ENCODE measurements at places on chromosomes 4 and X.
A peak's percentile ranks its signal among the peaks of the same experiment; 100 is the strongest.

DNA sequence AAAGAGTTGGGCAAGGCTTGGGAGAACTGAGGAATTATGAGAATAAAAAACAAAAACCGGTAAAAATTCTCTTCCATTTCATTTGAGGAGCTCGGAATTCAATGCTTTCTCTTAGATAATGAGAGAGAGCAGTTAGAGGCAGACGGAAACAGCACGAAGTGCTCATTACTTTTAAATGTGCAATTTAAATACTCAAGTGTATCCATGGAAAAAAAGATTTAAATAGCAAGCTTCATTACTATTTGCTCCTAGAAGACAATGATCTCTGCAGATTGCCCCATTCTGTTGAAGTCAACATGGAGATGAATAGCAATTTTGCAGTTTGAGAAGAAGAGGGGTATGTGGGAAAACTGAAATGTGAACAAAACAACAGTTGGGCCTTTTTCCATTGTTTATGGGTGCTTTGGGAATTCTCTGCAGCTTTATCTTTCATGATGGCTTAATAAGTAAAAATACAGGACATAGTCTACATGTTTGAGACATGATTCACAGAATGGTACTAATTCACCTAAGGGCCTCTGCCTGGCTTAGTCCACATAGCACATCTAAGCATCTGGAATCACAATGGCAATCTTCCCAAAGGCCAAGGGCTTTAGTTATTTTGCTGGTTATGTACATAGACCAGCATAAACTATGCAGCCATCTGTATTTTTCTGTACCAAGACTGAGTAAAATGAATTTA is 512.7 kb upstream of the FAT1 start:
- peak; percentile 83 for DNase-seq

DNA sequence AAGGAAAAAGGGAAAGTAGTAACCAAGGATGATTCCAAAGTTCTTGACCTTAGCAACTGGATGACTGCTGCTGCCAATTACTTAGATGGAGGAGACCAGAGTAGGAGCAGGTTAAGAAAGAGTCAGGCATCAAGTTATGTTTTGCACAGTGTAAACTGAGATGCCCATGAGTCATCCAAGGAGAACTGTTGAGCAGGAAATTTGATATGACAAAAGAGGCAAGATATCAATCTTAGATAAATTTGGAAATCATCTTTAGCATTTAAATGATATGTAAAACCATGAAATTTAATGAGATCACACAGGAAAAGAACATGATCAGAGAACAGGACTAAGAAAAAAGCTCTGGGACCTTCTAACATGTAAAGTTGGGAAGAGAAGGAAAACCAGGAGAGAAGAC is 361.3 kb downstream of the OPHN1 start:
- no peak for DNase-seq

GRCh38 chr4:139629436-139630125 is 36.0 kb upstream of the MGST2 start:
- DNase-seq = no peak

- DNase-seq = no peak
Observed at GRCh38 chr4:88008743-88009171, 1.3 kb downstream of the PKD2 start.

DNA sequence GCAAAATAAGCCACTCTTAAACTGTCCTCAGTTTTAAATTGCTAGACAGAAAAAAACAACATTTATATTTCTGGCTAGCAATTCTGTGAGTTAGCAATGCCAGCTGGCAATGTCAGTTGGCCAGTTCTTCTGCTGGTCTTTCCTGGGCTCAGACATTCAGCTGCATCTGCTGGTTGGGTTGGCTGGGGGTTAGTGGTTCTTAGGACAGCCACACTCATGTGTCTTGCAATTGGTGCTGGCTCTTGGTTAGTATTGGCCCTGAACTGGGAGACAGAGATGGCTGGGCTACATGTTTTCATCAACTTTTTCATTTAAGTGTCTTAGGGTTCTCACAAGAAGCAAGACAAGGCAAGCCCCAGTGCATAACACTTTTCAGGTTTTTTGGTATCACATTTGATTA is 48.0 kb upstream of the PDLIM5 start:
- DNase-seq = no peak

GRCh38 chrX:11531226-11531625 is 134.5 kb downstream of the ARHGAP6 start:
- no peak for DNase-seq

- DNase-seq = no peak
Observed at GRCh38 chrX:16124201-16124600, 836 bp downstream of the GRPR start.

DNA sequence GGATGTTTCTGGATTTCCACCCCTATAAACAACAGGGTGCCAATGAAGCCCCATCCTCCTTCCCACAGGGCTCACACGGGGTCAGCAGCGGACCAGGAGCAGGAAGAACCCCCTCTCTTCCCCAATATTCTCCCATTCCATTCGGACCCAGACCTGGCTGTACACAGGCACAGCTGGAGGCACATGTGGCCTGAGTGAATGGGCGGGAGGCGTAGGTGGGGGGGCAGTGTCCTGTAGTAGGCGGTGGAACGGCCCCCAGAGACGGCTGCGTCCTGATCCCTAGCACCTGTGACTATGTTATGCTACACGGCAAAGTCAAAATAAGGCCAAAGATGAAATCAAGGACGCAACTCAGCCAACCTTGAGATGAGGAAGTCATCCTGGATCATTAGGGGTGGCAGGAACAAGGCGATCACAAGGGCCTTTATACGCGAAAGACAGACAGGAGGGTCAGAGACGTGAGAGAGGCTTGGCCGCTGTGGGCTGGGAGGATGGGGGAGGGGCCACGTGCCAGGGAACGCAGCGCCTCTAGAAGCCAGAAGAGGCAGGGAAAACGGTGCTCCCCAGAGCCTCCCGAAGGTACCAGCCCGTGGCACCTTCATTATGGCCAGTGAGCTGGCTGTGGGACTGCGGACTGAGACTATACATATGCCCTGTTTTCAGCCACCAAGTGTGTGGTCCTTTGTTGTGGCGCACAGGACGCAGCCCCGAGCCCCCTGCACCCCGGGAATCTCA is 75.6 kb downstream of the WFS1 start:
- DNase-seq = no peak

GRCh38 chr4:32858971-32859370 is 2138.8 kb downstream of the PCDH7 start:
- DNase-seq = no peak

GRCh38 chr4:138177278-138177968 is 64.7 kb downstream of the SLC7A11 start:
- DNase-seq = no peak

DNA sequence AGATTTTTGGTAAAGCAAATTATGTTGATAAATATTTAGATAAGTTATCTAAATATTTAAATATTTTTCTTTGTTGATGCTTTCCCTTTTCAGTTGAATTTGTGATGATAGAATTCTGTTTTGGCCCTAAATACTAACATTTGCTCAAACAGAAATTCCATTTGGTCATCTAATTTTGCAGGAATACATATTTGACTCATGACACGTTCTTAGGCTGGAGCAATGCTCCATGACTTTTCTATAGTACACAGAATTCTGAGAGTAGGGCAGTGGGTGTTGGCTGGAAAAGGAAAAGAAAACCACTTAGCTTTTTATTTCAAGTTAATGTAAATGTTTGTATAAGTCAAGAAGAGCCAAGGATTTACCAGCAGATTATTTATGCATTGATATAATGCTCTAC is 58.6 kb upstream of the GK2 start:
- no peak for DNase-seq

DNA sequence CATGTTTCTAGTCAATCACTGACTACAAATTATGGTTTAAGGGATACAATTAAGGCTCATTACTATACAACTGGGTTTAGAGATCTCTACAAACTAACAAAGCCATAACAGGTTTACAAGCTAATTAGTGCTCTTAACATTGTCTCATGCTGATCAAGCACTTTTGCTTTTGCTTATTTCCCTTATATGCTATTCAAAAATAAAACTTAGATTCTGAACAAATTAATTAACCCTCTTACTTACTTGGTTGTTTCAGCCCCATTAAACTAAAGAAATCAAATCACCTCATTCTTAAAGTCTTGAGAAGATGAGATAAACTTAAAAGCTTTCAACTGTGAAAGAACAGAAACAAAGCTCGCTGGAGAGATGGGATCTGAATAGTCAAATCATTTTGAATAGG is 2024.5 kb upstream of the ADGRL3 start:
- no peak for DNase-seq

DNA sequence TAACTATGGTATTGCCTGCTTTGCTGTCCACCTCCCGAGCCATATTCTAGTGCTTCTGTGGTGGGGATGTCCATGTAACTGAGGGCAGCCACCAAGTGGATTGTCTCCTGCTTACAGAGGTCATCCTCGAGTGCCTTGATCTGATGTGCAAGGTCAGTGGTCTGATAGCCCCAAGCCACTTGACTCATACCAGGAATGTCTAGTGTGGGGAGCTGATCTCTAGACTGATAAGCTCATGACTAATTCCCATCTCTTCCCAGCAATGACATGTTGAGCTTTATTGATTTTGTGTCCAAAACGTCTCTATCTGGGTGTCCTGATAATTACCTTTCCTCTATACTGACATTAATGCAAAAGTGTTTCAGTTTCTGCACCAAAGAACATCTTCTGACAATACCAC is 168.4 kb upstream of the WDR1 start:
- no peak for DNase-seq

Measured in AG04449 (cell line).